ENCODE measurements at places on chromosomes 16 and 17.

GRCh38 chr16:81163671-81164070 lies 67.5 kb upstream of the GCSH start:
- no peak for DNase-seq

DNA sequence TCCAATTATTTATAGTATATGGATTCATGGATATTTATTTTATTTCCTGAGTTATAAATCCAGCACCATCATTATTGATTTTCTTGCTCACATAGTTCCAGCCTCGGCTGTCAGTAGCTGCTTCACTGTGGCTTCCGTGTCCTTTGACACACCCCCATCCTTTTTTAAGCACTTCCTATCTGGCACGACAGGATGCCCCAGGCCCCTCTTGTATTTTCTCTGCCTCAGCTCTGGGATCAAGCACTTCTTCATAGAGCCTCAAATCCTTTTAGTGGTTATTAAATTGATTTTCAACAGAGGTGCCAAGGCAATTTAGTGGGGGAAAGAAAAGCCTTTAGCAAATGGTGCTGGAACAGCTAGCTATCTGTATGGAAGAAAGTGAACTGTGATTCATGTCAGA lies 59.8 kb downstream of the GAN start:
- no peak for DNase-seq

DNA sequence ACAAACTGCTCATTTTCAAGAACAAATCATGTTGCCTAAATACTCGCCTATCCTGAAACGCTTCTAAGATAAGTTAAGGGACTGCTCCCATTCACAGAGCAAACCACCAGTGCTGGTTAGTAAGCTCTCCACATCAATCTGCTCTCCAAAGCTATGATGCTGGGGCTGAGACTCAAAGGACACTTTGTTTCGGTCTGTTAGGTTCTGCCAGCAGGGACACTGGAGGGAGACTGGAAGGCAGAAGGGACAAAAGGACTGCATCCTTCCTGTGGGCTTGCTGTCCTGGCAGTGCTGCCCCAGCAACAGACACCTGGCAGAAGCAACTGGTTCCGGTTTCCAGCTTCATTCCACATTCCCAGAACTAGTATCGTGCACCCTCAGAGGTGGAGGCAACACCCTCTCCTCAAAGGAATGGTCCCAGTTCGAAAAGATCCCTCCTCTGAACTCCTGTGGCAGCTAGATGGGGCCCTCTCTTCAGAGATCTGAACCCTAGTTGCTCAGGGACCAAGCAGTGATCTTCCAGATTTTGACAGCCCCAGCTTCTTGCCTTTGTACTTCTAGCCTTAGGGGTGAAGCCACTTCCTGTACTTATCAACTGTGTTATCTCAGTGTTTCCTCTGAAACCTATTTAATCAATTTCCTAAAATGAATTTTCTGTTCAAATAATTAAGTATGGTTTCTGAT lies 73.4 kb upstream of the GSG1L start:
- DNase-seq = no peak

GRCh38 chr16:21617607-21618006 lies 18.2 kb downstream of the METTL9 start:
- DNase-seq = no peak

GRCh38 chr17:21199311-21199710 lies 14.7 kb downstream of the TMEM11 start:
- DNase-seq = no peak

GRCh38 chr17:39597372-39598046 lies 10.2 kb downstream of the NEUROD2 start:
- DNase-seq = no peak

GRCh38 chr16:31298958-31299357 lies 39.2 kb downstream of the ITGAM start:
- no peak for DNase-seq

- DNase-seq = no peak
Measured at GRCh38 chr16:60991886-60992285, 1044.4 kb downstream of the CDH8 start.

DNA sequence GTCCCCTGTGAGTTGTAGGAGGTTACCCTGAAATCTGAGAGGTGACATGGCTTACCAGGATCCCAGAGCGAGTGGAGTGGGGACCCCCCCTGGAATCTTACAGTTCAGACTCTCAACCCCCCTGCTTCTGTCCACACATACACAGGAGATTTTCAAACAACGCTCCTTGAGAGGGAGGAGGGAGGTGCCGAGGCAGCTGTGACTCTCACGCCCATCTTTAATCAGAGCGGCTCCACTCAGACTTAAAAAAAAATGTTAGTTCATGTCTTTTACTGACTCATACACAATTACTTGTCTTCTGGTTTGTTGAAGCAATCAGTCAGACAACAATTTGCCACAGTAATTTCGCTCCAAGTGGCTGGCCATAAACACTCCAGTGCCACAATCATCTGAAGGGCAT lies 15.4 kb upstream of the TMEM220 start:
- DNase-seq = no peak

DNA sequence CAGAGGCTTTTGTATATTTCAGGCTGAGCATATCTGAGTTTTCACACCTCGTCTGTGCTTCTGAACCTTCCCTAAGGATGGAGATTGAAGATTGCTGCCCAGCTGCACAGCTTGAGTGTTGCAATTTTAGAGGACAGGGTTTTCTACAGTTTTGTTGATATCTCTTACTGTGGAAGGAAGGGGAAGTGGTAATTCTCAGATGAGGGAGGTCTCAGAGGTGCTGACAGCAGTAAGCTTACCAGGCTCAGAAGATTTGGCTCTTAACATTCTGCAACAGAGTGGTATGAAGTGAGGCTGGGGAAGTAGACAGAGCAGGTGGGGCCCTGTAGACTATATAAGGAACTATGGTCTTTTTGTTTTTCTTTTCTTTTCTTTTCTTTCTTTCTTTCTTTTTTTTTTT lies 45.8 kb upstream of the ARHGAP17 start:
- no peak for DNase-seq

DNA sequence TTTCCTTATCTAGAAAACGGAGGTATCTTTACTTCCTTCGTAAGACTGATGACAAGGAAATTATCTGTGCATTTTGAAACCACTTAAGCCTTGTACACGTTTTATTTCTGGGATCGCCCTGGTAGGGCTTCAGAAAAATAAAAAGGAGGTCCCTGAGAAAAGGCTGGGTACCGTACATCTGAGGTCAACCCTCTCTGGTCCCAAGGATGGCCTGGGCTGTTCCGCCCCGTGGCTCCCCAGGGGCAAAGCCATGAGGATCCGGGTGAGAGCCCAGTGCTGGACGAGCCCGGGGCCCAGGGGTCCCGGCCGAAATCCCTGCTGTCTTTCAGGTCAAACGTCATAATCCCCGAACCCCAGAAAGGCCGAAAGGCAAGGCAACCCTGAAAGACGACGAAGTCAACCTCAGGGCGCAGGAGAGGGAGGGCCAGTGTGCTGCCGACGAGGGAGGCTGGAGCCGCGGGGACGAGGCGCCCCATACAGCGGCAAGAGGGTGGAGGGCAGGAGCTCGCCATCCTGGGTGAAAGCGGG lies 656 bp upstream of the FUS start:
- no peak for DNase-seq

GRCh38 chr17:39999067-39999466 lies 16.2 kb upstream of the CSF3 start:
- DNase-seq = no peak

DNA sequence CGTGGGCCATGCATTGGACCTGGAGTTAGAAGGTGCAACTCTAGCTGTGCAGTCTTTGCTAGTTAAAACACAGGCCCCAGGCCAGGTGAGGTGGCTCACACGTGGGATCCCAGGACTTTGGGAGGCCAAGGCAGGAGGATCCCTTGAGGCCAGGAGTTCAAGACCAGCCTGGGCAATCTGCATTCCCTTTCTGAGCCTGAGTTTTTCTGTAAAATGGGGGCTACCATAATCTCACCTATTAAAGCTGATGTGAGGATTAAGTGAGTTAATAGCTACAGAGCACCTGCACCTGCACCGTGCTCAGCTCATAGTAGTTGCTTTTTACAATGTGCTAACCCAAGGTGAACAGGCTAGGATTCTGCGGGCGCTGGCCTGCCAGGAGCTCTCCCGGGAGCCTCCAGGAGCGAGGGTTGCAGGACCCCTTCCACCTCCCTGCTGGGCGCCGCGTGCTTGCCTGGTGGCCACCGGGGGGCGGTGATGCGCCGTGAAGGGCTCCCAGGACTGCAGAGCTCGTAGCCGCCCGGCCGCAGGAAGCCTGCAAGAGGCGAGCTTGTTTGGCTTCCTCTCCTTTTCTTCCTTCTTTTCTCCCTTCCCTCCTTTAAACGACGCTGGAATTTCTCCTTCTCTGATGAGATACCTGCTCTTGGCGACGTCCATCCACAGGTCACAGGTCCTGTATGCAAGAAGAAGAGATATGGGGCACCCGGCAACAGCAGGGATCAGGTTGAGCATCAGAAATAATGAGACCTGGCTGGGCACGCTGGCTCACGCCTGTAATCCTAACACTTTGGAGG lies 51.3 kb downstream of the ZFP90 start:
- no peak for DNase-seq

DNA sequence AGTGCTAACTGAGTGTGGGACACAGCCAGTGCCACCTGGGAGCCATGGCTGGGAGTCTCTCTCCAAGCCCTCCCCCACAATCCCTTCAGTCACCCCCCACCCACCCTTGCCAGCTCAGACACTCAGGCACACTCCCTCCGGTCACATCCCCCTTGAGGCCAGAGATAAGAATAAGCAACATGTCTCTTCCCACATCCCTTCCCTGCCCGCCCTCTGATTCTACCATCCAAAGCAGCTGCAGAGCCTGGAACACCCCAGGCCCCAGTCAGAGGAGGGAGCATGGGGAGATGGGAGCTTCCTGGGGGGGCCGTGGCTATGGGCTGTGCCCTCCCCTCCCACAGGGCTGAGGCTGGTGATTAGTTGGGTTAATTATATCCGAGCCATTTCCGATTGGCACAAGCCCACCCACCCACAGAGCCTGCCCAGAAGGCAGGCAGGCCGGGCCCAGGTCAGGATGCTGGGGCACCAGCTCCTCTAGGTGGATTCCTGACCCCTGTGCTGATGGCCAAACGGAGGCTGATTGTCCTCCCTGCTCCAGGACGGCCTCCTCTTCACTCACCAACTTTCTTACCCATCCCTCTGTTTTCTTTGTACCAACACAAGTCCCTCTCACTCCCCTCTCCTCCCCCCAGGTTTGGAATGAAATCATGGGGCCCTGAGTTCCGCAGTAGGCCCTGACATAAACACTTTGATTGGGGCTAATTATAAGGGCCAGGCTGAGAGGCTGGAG lies 28.6 kb upstream of the MEIOC start:
- peak; percentile 41 for DNase-seq

GRCh38 chr16:47712276-47713224 lies 251.4 kb downstream of the PHKB start:
- no peak for DNase-seq

- DNase-seq = no peak
Measured at GRCh38 chr17:12485361-12485906, 180.3 kb upstream of the MYOCD start.

- no peak for DNase-seq
Measured at GRCh38 chr17:5678171-5678570, 93.9 kb upstream of the NLRP1 start.

GRCh38 chr17:69117855-69118784 lies 23.6 kb downstream of the ABCA6 start:
- no peak for DNase-seq

GRCh38 chr17:62801553-62802114 lies 6.5 kb downstream of the MARCHF10 start:
- peak; percentile 7 for DNase-seq

- DNase-seq = no peak
Measured at GRCh38 chr17:74006371-74006770, 197.1 kb upstream of the RPL38 start.

- peak; percentile 88 for DNase-seq
Measured at GRCh38 chr16:56311208-56312027, 113.9 kb downstream of the AMFR start.

DNA sequence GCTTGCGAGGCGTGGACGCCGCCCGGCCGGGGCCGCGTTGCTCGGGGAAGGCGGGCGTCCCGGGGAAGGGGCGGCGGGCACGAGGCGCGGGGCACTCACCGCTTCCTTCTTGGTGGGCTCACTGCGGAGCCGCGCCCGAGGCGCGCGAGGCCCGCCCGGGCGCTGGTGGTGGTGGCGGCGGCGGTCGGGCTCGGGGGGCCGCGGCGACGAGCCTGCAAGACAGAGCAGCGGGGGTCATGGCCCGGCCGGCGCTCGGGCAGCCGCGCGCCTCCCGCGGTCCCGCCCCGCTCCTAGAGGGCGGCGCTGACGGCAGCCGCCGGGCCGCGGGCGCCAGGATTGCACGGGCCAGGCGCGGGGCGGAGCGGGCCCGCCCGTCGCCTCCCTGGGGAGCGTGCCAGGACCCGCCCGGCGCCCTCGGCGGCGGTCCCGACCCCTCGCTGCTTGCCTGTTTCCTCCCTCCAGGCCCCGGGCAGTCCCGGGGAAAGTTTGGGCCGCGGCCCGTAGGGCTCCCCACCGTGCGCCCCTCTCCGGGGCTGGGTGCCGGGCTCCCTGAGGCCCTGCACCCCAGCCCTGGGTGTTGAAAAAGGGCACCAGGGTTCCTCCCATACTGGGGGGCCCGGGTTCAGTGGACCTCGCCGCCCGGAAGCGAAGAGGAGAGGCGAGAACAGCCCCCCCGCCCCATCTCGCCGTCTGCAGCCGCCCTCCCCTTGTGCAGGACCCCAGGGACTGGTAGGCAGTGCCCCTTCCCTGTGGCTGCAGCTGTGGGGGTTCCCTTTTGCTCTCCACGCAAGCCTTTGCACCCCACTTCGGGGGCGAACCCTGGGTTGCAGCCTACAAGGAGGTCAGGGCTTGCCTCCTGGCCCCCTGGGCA lies at the start of gene C16orf74:
Gene C16orf74, minus strand, starts transcription at position 270 of the 871 bp plus-strand sequence. CDS start 15,879 bp downstream, outside the sequence.
- peak; percentile 52 for DNase-seq

- peak; percentile 60 for DNase-seq
Measured at GRCh38 chr17:75404223-75404730, 1.2 kb downstream of the GRB2 start.

DNA sequence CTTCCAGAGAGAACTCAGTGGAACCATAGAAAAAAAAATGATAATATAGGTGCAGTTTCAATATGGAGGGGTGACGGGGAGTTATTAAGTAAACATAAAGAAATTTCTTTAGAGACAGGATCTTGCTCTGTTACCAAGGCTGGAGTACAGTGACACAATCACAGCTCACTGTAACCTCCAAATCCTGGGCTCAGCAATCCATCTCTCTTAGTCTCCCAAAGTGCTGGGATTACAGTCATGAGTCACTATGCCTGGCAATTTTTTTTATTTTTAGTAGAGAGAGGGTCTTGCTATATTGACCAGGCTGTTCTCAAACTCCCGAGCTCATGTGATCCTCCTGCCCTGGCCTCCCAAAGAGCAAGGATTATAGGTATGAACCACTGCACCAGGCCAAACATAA lies 48.8 kb downstream of the NLRC5 start:
- no peak for DNase-seq

All from NCI-H146 (cell line).